ENCODE measurements at places on chromosomes 5 and 9.

DNA sequence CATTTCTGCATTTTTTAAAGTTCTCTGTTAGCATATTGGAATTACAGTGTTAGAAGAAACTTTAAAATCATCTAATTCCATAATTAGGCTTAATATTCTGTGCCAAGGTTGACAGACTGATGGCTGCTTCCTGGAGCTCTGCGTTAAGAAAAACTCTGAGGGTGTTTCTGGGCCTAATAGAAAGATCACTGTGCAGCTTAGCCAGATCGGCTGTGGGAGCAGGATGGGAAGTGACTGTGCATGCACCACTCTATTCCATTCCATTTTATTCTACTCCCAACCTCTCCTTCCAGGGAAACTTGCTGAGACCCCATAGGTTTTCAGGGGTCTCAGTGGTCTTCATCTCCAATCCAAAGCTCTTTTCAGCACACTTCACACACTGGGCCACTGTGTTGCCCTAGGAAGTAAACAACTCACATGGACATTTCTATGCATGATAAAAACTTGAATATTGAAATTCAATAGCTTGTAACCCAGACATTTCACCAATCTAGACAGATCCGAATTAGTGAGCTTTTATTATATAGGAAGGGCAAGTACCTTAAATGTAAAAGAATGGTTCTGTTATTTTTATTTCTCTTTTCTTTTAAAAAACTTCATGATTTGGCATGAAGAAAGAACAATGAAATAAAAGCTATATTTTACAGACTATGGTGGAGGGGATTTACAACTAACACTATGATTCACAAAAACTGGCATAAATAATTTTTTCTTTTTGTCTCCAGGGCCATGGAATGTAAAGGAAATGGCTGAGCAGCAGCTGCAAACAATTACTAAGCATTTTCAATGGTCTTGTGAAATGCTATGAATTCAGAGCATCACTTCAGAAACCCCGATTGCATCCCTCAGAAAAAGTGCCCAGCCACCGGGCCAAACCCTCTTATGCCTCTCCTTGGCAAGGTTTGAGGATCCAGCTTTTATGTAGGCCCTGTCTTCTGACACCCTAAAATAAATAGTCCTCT, 51.4 kb upstream of the DAB2 start:
- no peak for DNase-seq

- no peak for DNase-seq
Measured at GRCh38 chr9:93587651-93588347, 11.4 kb downstream of the PHF2 start.

DNA sequence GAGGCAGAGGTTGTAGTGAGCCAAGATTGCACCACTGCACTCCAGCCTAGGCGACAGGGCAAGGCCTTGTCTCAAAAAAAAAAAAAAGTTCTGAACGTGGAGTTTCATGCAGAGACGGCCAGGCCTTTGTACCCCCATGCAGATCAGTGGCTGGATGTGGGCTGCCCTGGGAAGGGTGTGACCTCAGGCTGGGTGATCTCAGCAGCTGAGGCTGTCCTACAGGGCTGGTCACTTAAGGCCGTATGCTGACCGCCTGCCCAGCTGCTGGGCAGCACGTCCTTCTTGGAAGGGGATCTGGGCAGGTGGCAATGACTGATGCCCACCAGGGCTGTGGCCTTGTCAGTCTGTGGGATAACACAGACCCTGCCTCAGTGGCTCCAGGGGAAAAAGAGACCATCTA, 37.2 kb upstream of the GRHPR start:
- no peak for DNase-seq

DNA sequence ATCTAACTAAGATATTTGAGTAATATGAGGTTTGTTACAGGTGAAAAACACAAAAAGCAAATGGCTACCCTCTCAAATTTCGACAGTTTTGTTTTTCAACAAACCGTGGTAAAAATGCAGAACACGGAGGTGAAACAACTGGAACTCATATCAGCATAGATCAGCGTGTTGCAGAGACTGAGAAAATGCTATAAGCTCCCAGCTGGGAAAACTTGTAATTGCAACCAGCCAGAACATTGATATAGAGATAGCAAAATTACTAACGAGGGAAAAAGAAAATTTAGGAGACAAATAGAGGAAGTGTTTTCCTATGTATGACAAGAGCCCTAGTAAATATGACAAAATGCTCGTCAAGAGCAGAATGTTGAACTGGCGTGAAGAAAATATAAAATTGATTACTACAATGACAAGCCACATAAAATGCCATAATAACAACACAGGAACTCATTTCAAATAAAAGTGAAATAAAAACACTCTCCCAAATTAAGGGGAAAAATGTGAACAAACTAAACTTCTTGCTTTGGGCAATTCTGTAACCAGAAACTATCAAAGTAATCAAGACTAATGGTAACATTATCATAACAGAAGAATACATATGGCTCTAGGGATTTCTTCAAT, 1989.8 kb downstream of the EFNA5 start:
- DNase-seq: no peak

DNA sequence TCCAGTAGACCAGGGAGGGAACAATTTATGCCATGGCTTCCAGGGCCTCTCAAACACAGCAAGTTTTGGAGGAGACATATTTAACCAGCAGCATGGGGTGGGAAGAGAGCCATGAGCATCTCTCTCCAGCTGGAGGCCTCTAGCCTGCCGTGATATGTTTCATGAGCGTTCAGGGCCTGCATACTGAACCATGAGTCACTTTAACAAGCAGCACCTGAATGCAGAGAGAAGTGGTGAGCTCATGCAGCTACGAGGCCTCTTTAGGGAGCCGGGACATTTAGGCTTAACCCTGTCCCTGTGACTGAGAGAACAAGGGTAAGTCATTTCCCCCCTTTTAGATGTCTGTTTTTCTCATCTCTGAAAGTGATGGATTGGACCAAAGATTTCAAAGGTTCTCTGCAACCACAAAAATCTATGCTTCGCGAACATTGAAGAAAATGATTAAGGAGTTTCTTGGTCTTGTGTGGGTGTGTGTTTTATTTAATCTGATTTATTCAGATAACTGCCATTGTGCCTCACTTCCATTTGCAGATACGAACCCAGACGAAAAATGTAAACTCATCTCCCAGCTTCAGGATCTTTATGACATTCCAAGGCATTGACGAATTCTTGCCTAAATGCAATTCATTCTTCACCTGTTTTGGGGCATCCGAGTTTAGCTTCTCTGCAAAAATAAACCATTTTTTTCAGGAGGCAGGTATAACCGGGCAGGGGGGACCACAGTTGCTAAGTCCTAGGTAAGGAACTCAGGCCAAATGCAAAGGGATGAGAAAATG, 157.0 kb downstream of the GABBR2 start:
- no peak for DNase-seq

DNA sequence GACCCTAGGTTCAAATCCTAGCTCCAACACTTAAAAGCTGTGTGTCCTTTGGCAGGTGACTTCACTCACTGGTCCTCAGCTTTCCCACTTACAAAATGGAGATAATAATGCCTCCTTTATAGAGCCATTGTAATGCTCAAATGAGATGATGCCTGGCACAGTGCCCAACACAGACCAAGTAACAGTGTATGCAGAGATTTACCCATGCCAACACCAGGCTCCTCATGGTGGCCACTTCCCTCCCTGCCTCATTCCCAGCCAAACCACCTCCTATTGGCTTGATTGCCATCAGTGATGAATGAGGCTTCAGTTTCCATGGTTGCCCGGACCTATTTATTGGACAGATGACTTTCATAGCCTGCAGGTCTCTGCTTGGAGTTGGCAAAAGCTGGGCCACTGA, 469.4 kb downstream of the CDK5RAP2 start:
- DNase-seq: no peak

DNA sequence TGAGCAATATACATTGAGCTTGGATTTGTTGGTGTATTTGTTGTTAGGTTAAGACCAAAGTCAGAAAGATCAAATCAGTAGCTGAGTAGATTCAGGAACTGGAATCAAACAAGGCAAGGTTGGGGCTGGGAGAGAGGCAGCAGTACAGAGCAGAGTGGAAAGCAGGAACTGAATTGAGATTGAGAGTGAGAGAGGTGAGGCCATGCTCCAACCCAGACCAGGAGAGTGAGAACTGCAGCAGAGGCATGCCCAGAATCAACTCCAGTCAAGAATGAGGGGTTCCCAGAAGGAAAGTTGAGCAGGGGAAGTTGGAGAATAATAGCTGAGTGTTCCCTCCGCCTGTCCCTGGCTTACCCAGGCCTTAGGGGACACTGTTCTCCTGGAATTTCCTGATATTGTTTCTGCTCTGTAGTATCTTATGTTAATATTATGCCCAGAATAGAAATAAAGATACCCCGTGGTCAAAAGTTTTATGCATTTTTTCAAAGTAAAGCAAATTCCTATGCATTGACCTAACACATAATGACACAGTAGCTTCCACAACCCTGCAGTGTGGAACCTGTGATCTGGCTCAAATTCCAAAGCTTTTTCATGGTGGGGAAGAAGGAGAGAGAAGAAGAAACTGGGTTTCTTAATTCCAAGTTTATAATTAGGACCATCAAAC, 82.7 kb downstream of the SV2C start:
- no peak for DNase-seq

DNA sequence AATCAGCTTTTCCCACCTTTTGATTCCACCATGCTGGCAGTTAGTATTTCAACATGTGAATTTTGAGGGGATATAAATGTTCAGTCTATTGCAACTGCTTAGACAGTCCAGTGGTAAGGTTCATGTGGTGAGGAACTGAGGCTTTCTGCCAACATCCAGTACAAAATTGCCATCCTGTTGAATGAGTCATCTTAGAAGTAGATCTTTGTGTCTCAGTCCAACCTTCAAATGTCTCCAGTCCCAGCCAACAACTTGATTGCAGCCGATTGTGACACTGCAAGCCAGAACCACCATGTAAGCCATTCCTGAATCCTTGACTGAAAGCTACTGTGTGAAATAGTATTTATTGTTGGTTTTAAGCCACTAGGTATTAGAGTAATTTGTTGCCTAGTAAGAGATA, 331.5 kb upstream of the GRIN3A start:
- DNase-seq: no peak

DNA sequence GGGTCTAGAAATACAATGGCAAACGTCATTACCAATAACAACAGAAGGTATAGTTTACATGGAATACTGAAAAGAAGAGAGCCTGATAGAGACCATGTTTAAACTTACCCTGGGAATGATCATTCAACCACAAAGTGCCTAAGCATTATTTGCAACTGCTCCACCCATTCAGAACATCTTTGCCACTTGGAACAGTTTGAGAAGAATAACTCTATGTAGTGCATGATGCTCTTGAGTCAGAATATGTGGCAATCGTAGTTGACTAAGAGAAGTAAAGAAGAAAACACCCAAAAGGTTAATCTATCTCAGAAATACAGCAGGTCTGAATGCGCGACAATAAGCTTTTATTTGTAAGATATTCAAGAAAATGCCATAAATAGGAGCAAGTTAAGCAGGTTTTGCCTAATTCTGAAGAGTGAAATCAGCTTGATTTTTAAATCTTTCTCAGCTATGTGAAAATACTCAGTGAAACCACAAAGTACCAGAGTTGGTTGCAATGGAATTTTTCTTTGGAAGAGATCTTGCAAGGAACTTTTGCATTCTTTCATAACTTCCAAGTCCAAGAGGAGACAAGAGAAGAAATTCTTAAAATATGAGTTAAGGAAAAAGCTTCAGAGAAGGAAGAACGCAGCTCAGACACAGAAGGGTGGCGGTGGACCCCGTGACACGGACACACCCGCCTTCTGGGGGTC, 64.3 kb downstream of the HABP4 start:
- DNase-seq: no peak

DNA sequence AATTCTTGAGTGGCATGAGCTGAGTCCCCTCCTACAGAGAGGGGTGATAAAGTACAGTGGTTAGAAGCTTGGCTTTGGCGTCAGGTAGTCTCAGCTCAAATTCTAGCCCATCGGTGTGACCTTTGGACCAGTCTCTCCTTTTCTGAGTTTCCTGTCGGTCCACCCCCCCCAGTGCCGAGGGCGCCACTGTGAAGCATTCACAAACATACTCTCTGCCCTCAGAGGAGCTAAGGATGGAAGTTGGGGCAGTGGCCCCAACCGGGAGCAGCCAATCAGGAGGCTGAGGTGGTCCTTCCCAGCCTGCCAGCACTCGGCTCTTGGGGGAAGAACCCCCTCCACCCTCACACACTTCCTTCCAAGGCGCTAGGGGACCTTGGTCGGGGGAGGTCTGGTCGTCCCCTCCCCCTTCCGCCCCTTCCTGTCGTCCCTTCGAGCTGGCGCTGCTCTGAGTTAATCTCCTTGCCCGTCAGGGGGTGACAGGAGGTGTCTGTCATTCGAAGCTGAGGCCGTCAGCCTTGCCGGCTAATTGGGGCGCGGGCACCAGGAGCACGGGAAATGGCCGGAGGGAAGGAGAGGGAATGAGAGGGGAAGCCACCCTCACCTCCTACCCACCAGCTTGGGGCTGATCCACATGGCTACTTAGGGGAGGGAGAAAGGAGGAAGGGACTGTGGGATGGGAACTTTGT, 53.0 kb downstream of the CXXC5 start:
- DNase-seq: no peak

- DNase-seq: no peak
Measured at GRCh38 chr5:128538000-128538249, at the start of gene FBN2. Gene FBN2 (minus strand): TSS chr5:128538245. CDS start chr5:128537603, 642 bp downstream.

GRCh38 chr9:33517373-33517772, 6.7 kb upstream of the ANKRD18B start:
- no peak for DNase-seq

DNA sequence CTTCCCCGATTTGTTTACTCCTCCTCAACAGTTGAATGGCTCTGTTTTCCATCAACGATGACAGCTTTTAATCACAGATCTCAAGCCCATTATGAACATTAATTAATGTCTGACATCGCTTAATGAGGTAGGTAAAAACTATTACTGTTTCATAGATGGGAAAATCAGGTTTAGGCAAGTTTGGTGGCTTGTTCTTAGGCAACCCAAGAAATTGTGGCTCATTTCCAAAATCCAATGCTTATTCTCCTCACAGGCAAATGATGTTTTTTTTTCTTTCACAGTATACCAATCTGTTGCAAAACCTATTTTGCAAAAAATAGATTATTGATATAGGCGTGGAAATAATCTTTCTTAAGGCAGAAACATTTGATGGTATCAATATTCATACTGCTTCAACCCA, 70.8 kb upstream of the CHD1 start:
- DNase-seq: no peak

DNA sequence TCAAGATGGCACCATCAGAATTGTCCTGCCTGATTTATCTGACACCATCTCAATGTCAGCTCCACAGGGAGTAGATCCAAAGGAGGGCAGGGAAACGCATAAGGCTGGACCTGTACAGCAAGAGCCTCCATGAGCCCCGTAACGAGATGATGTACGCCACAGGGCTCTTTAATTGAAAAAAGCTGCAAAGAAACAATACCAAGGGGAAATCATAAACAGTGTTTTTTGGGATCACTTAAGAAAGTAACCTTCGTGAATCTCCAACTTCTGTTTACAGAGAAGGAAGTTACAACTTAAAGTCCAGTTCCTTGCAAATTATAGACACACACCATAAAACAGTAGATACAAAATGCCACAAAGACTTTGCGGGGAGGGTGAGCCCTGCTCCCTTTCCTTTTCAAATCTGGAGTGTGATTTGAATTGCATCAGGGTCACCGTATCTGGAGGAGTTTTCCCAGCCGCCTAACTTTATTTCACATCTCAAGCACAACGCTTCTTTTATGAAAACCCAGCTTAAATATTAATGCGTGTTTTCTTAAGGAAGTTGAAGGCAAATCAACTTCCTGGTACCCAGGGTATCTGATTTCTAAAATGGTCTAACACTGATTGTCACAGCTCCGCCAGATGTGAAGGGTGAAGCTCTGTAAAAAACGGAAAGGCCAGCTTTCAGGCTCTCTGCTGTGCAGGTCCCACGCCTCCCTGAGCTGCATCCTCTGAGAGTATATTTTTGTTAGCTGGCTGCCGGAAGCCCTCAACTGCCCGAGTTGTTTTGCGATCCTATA, 88.9 kb downstream of the EBF1 start:
- no peak for DNase-seq

All from activated CD4-positive, alpha-beta T cell treated with anti-CD3 and anti-CD28 coated beads for 1 hour (primary cell).